ENCODE measurements at places on chromosomes 6 and 20.

DNA sequence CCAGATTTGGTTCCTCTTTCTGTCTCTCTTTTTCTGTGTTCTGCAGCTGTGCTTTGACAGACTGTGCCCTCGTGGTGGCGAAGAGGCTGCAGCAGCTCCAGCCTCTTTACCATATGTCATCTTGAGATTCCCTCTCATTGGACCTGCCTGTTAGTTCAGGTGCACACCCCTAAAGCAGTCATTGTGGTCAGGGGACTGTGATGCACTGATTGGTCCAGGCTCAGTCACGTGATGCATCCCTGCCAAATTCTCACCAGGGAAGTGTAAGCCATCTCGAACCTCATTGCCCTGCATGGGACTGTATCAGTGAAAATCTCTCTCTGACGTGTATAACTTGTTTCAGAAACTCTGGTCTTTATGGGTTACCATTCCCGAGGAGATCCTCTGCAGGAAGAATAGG lies 160.3 kb downstream of the EYA2 start:
- DNase-seq: no peak

- no peak for DNase-seq
Observed at GRCh38 chr6:90103056-90103800, 193.4 kb downstream of the BACH2 start.

DNA sequence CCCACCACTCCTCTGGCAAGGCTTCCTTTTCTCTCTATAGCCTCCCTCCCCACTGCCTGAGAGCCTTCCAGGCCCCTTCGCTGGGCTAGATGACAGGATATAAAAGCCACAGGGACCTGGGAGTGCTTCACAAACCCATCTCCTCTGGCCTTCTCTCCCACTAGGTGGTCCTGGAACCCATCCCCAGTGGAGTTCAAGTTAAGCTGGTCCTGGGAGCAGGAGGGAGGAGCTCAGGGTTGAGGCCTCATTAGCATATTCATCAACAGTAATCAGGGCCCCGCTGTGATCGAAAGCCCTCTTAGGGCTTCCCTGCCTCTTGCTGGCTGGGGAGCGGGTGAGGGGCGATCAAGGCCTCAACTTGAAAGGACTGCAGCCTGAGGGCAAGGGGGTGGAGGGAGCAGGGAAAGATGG lies 9.1 kb downstream of the EBF4 start:
- DNase-seq: no peak

DNA sequence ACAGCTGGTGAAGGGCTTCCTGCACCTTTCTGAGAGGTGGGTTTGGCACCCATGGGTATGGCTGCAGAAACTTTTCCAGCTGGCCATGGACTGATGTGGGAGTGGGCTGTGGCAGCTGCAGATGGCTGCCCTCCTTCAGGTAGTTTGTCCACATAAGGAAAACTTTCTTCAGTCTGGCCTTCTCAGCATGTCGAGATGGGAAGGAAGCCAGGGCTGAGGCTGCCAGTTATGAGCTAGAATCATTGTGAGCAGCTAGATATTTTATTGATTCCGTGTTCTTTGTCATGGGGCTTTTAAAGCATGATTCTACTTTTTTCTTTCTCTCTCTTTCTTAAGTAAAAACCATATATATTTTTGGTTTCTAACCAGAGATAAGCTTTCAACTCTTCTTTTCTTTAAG lies 16.6 kb downstream of the NKX2-4 start:
- DNase-seq: no peak

DNA sequence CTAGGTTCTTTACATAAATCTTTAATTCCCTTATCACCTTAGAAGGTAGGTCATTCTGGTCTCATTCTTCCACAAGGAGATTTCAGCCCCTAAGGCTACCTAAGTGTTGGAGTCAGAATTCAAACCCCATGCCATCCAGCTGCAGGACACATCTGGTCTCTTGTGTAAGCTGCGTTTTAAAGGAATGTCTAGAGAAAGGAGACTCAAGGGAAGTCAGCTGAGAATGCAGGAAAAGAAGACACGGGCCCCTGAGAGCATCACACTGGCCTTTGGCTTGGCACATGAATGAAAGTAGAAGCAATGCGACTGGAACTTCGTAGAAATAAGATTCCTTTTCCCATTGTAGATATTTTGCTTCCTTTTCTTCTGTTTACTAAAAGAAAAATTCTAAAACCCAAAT lies 76.7 kb upstream of the SYNJ2 start:
- DNase-seq: no peak

DNA sequence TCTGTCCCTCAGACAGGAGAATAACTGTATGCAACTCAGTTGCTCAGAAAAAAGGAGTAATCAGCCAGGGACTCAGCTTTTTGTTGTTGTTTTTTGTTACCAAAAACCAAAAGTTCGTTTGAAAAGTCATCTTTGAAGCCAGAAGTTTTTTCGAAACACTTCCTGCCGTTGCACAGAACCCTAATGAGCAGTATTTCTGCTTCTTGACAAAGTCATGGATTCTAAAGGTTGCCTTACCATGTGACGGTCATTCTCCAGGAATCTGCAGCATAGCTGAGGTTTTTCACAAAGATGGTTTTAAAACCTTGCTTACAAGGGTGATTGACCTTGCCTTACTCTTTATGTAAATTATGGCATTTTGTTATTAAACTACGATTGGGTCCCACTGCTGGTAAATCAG lies 1.9 kb downstream of the RAB32 start:
- no peak for DNase-seq

DNA sequence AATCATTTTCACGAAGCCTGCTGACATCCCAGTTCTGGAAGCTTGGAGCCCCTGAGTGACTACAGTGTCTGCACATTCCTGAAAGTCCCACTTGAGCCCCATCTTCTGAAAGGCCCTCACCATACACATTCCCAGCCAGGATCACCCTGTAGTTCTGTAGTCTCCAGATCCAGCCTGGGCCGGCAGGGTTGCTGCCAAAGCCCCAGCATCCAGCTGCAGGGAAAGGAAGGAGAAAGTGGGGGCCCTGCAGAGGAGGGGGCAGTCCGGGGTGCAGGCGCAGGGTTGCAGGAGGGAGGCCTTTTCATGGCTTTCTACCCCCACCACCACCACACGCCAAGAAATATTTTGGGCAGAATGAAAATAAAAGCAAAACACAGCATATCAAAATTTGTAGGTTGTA lies 26.0 kb downstream of the MDFI start:
- DNase-seq: no peak

- no peak for DNase-seq
Observed at GRCh38 chr6:129194306-129194941, 311.5 kb downstream of the LAMA2 start.

DNA sequence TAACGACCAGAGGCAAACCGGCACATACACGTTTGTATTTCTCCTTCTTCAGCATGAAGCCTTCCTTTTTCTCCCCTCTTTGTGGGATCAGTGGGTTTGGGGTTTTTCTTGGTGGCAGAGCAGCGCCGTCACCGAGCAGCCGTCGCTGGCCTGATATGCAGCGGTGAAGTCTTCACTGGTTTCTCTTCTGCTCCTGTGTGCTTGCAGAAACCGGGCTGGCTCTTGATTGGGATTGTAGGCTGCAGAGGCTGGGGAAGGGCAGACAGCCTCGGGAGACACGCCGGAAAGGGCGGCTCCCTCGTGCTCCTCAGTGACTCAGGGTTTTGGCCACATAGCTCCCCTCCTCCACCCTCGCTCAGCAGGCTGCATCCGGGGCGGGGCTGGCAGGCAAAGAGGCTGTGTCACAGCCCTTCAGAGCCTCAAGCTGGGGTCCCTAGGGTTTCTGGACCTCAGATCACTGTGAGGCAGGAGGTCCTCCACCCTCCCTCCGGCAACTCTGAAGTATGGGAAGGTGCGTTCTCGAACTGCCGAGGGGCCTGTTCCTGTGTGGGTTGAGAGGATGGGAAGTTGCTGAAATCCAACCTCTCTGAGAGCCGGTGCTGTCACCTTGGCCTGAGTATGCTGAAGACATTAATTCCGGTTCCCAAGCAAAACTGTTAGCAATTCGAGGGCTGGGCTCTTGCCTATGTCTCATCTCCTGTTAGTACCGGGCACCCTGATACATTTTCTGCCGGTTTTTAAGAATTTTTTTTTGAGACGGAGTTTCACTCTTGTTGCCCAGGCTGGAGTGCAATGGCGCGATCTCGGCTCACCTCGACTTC lies 24.2 kb downstream of the NQO2 start:
- DNase-seq: peak; percentile 56

DNA sequence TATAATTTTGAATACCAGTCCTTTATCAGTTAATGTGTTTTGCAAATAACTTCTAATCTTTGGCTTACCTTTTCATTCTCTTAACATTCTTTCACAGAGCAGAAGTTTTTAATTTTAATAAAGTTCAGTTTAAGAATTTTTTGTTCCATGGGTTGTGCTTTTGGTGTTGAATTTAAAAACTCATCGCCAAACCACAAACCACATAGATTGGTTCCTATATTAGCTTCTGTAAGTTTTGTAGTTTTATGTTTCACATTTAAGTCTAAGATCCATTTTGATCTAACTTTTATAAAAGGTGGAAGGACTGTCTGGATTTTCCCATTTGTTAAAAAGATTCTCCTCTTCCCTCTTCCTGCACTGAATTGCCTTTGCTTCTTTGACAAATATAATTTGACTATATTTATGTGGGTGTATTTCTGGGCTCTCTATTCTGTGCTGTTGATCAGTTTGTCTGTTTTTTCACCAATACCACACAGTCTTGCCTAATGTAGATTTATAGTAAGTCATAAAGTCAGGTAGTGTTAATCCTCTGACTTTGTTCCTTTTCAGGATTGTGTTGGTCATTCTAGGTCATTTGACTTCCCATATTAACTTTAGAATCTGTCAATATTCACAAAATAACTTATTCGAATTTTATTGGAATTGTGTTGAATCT lies 17.5 kb upstream of the SDCBP2 start:
- DNase-seq: no peak

- no peak for DNase-seq
Observed at GRCh38 chr20:40844332-40844731, 155.3 kb upstream of the MAFB start.

- DNase-seq: no peak
Observed at GRCh38 chr20:46375771-46376170, 30.6 kb downstream of the ELMO2 start.

DNA sequence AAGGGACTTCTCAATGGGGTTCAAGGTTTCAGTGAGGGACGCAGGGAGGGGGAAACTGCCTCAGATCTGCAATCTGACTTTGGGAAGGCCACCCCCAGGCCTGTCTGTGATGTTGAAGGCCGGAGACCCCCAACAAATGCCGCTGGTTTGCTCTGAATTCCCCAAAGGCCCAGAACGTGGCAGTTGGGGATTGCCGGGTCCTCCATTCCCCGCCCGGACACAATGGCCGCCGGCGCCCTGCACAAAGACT lies 326 bp upstream of the BCL2L1 start:
- no peak for DNase-seq

GRCh38 chr20:57408131-57408530 lies 16.9 kb downstream of the RBM38 start:
- DNase-seq: no peak

DNA sequence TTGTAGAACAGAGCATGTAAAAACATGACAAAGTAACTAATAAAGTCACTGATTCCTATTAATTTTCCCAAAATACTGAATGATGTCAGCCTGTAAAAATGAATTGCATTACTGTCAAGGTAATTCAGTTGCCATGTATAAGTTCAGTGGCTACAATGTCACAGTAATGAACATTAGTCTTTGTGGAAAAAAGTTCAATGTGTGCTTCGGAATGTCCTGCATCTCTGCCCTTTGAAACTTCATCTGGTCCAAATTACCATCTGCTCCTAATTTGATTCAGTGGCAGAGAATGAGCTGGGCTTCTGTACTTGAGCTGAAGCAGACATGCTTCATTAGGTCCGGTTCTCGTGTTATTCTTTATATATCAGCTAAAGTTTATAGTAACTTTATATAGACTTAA lies 567.4 kb downstream of the COL12A1 start:
- DNase-seq: no peak

- no peak for DNase-seq
Observed at GRCh38 chr6:137019476-137020272, 25.1 kb downstream of the IL20RA start.

- no peak for DNase-seq
Observed at GRCh38 chr6:35474131-35474941, 6.1 kb downstream of the RPL10A start.

DNA sequence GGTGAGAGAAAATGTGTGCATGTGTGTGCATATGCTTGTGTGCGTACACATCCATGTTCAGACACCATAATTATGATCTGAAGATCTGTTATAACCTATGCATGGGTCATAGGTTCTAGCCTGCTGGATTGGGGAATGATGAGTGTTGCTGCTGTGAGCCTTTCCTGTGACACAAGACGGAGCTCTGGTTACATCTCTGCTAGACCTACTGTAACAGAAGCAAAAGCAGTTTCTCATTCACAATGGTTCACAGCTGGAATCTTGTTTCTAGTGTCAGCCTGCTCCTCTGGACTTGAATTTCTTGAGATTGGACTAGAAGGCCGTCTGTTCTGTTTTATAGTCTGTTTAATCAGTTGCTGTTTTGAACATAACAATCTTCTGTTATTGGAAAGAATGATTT lies 40.1 kb downstream of the DEFB114 start:
- no peak for DNase-seq

DNA sequence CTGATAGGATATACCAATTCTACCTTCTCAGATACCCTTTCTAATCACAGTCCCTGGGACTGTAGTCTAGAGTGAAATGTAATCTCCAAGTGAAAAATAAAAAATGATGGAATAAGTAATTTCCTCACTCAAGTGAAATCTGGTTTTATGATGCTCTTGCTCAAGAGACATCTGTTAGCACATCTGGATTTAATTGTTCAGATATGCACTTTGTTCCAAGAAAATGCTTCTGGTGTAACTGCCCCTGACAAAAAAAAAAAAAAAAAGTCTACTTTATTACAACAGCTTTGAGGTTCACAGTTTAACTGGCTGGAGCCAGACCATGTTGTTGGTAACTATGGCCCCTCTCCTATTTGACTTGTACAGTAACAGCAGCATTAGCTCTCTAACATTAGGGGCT lies 251.8 kb downstream of the BTBD9 start:
- DNase-seq: no peak

DNA sequence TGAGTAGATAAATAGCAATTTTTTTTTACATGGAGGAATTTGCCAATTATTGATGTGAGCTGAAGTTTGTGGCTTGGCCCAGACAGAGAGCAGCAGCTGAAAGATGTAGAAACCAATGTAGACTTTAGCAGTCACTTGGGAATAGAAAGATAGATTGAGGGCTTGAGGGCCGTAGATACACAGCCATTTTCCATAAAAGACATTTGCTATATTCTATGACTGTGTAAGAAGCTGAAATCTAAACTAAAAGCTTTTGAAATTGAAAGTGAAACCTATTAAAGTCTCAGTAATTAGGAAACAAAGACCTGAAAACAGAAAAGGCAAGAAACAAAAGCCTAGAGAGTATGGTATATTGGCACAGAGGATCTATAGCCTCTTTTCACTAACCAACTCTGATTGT lies 332.7 kb downstream of the CENPW start:
- no peak for DNase-seq

- no peak for DNase-seq
Observed at GRCh38 chr6:20575125-20575524, 40.9 kb downstream of the CDKAL1 start.

DNA sequence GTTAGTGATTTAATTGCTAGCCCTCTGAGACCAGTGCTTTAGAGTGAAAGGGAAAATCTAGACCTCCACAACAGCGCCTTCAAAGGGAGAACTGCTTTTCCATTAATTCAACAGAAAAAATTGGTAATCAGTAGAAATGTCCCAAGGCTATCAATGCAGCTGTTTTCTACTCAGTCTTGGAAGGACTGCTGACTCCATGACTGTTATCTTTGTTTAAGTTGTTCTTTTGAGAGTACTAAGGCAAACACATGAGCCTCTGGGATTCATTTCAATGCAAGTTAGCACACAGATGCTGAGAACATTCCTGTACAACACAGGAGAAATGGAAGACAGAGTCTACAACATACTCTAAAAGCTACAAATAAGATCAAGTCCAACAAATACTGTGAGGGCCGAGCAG lies 301.7 kb upstream of the PTCHD4 start:
- DNase-seq: no peak

Measured in frontal cortex (tissue), 4 donors.